Spinal cord (tissue), 10 donors: ENCODE measurements at places on chromosomes 11 and 22. TPM values are rescaled to one million over a fixed set of nuclear protein-coding genes. Genes with fewer than 3 reads are reported as not detected.

Gene ZNF280B
- 3.4 TPM for total RNA-seq

DNA sequence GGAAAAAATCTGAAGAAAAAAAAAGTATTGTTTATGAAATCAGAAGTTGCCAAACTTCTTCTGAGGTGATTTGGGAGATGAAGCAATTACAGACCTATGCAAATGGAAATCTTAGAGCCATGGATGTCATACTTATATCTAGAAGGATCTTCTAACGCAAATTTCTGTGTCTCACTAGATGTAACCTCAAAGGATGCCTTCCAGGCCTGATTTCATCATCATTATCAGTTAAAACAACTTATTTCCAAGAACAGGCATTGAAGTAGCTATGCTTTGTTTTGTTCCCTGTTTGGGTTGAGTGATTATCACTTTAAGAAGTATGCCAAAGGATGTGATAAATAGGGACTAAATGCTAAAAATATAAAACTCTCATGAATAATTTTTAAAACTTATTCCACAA, 43.9 kb upstream of the ANGPTL5 start:
- no peak overlapping the region for H3K4me3 ChIP-seq
- DNase-seq, result no peak
- no peak overlapping the region for H3K27ac ChIP-seq
- H3K27me3 ChIP-seq, result no peaks in the 10 kb centered on the region
- H3K4me1 ChIP-seq, result no peaks in the 10 kb centered on the region

DNA sequence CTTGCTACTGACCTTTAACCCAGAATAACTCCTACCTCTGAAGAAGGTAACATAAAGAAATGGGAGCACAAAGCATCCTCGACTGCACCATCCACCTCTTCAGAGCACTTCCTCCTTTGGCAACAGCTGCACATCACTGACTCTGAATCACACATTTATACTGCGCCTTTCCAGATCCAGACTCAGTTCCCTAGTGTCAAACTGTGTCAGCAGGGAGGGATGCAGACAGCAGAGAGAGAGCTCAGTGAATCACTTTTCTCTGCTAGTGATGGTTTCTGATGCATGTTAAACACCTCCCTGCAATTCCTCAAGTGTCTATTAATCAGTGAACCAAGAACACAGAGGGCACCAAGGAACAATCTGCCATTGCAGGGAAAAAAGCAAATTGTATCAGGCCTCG, 118.9 kb downstream of the PLEKHA7 start:
- no peaks in the 10 kb centered on the region for H3K36me3 ChIP-seq
- H3K27me3 ChIP-seq, result no peaks in the 10 kb centered on the region
- peaks cover 8% of the 10 kb centered on the region for H3K4me1 ChIP-seq
- DNase-seq, result no peak

GRCh38 chr22:46586531-46587011, 33.6 kb upstream of the GRAMD4 start:
- H3K27ac ChIP-seq, result no peak overlapping the region
- H3K36me3 ChIP-seq, result peaks cover 54% of the 10 kb centered on the region
- no peak overlapping the region for H3K4me3 ChIP-seq

DNA sequence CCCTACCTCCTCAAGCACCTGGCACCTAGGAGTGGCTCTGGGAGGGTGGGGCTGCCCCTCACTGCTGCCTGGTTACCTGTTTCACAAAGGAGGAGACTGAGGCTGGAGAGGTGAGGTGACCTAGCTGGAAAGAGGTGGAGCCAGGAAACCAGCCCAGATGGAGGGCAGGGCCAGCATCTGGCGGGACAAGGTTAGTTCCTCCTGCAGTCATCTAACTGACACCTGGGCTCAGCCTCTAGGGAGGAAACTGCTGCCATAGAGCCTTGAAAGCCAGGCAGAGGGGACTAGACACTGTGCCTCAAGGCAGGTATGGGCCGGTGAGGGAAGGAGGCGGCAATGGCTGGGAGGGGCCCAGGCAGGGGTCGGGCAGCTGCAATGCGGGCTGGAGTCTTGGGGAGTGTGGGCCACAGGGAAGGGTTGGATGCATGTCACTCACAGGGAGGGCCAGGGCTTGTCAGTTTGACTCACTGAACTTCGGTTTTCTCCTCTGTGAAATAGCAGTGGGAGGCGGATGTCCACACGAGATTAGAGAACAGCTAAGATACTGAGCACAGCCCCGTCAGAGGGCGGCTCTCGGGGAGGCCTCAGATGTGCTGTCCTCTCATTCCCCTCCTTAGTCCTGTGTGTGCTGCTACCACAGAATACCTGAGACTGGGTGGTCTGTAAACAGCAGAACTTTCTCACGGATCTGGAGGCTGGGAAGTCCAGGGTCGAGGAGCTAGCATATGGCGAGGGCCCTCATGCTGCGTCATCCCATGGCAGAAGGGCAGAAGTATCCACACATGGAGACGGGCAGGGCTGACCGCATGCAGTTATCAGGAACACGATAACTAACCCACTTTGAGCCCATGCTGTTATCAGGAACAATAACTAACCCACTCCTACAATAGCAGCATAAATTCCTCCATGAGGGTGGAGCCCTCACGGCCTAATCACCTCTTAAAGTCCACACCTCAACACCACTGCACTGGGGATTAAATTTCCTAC, 16.1 kb downstream of the MGAT3 start:
- no peak for DNase-seq
- peaks cover 81% of the 10 kb centered on the region for H3K4me1 ChIP-seq
- H3K4me3 ChIP-seq, result no peak overlapping the region
- H3K27ac ChIP-seq, result peak overlapping the region; percentile 76
- H3K27me3 ChIP-seq, result no peaks in the 10 kb centered on the region
- peaks cover 42% of the 10 kb centered on the region for H3K36me3 ChIP-seq

GRCh38 chr11:92123540-92123939, 101.1 kb upstream of the FAT3 start:
- DNase-seq, result no peak
- no peak overlapping the region for H3K4me3 ChIP-seq
- no peak overlapping the region for H3K27ac ChIP-seq
- no peaks in the 10 kb centered on the region for H3K4me1 ChIP-seq
- H3K27me3 ChIP-seq, result no peaks in the 10 kb centered on the region

DNA sequence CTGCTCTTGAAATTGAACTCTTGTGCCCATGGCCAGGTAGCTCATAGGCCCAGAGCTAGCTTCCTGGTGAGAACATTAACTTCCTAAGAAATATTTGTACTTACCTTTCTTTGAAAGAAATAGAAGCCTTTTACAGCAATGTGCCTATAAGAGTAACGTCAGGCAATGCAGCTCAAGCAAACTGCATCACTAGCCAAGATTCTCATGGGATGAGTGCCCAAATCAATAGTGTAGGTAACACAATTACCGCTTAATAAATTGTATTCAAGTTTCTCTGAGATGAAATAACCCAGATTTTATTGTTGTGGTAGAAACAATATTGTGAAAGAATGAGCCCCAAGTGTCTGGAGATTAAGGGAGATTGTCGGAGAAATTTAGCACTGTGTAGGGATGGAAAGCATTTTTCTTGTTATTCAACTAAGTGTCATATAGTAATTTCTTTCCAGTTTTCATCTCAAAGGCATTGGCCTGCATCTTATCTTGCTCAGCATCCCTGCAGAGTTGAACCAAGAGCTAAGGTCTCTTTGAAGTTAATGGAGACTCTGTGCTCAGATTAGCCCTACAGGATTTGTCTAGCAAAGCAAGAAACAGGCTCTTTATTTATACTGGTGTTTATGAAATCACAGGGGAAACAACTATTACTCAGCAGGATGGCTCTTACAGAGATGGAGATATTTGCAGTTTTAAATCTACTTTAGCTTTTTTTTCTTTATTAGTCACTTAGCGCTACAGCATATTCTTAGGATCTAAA, 321.0 kb upstream of the PDGFD start:
- H3K27me3 ChIP-seq, result no peaks in the 10 kb centered on the region
- no peak for DNase-seq
- H3K36me3 ChIP-seq, result no peaks in the 10 kb centered on the region
- no peaks in the 10 kb centered on the region for H3K4me1 ChIP-seq
